ENCODE measurements at places on chromosomes 1 and 21. TPM values are rescaled to one million over a fixed set of nuclear protein-coding genes. Genes with fewer than 3 reads are reported as not detected.

The BATF3 gene
- not detected for total RNA-seq

The SPRR2A gene
- total RNA-seq, result 1.3 TPM

The LAX1 gene
- not detected for total RNA-seq

The CD1D gene
- total RNA-seq, result 3.1 TPM
